ENCODE measurements at places on chromosomes 5 and 9. TPM values are rescaled to one million over a fixed set of nuclear protein-coding genes. Genes with fewer than 3 reads are reported as not detected.

The FIBCD1 gene
- total RNA-seq, result 33.5 TPM

The HSPB3 gene
- 3.1 TPM for total RNA-seq

The ANKRD31 gene
- total RNA-seq, result 10.3 TPM

DNA sequence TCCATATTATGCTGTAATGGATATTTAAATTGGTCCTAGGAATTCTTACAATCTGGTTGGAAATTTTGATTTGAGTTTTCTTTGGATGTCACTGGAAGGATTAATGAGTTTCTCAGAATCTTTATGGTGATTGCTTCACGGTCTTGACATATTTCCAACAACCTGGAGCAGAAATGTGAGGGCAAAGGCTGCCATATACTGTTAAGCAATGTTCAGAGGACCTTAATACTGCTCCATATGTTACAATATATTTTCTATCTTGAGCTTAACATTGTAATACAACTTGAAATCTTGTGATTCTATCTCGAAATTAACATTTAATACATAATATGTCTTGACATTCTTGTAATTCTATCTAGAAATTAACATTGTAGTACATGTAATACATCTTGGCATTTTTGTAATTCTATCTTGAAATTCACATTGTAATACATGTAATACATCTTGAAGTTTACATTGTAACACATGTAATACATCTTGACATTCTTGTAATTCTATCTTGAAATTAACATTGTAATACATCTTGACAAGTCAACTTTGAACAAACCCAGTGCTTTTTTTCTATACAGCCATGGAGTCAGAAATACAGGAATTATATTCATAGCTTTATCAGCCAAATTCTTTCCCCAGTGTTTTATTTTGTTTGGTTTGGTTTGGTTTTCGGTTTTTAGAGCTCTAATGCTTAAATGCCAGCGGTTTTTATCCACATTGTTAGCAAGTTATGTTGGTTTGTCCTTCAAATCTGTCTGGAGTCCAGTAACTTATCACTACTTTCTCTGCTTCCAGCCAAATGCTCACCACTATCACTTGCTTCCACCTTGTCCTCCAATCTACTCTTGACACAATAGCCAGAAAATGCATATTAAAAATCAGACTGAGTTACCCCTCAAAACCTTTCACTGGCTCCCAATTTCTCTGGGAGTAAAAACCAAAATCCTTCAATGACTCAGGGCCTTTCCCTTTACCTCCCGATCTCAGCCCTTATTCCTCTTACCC is 3.0 kb upstream of the TUT7 start:
- H3K4me1 ChIP-seq, result peaks cover 18% of the 10 kb centered on the region
- no peaks in the 10 kb centered on the region for H3K36me3 ChIP-seq
- H3K27ac ChIP-seq, result no peak overlapping the region
- DNase-seq, result no peak

GRCh38 chr9:91040371-91041215 is 239.0 kb downstream of the SYK start:
- no peak overlapping the region for H3K4me3 ChIP-seq
- no peaks in the 10 kb centered on the region for H3K36me3 ChIP-seq
- no peak overlapping the region for H3K27ac ChIP-seq
- DNase-seq, result no peak

DNA sequence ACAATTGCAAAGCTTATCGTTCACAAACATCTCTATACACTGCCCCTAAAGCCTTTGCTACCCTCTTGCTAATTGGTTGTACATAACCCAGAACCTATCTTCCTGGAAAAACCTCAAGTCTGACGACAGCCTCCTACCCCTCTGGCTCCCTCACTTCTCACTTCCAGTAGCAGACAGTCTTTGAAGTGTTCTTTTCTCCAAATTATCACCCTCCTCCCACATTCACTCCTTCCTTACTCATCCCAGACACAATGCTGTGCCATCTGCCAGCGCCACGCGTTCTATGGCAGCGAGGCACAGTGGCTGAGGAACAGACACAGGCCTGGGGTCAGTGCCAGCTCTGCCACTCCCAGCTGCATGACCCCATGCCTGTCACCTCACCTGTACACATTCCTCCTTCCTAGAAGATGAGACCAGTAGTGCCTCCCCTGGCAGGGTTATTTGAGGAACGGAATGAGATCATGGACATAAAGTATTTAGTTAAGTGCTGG is 27.7 kb downstream of the CLTA start:
- no peak overlapping the region for H3K4me3 ChIP-seq
- no peak overlapping the region for H3K27ac ChIP-seq
- H3K27me3 ChIP-seq, result no peaks in the 10 kb centered on the region
- no peak for DNase-seq

- H3K4me3 ChIP-seq, result no peak overlapping the region
- no peaks in the 10 kb centered on the region for H3K4me1 ChIP-seq
- no peak for DNase-seq
- no peaks in the 10 kb centered on the region for H3K36me3 ChIP-seq
These were observed 47.7 kb upstream of the MTAP start for GRCh38 chr9:21754741-21755140.

GRCh38 chr5:157494178-157494832 is 34.3 kb downstream of the NIPAL4 start:
- no peak for DNase-seq
- no peaks in the 10 kb centered on the region for H3K36me3 ChIP-seq
- H3K27ac ChIP-seq, result no peak overlapping the region
- H3K27me3 ChIP-seq, result no peaks in the 10 kb centered on the region
- H3K4me1 ChIP-seq, result peaks cover 3% of the 10 kb centered on the region

- H3K27me3 ChIP-seq, result no peaks in the 10 kb centered on the region
- no peaks in the 10 kb centered on the region for H3K4me1 ChIP-seq
- no peak overlapping the region for H3K4me3 ChIP-seq
- no peak for DNase-seq
- H3K27ac ChIP-seq, result no peak overlapping the region
- H3K36me3 ChIP-seq, result no peaks in the 10 kb centered on the region
These were observed 123.6 kb upstream of the PTCH1 start for GRCh38 chr9:95640336-95640735.
